ENCODE measurements at places on chromosomes 11 and 22. TPM values are rescaled to one million over a fixed set of nuclear protein-coding genes. Genes with fewer than 3 reads are reported as not detected.

DNA sequence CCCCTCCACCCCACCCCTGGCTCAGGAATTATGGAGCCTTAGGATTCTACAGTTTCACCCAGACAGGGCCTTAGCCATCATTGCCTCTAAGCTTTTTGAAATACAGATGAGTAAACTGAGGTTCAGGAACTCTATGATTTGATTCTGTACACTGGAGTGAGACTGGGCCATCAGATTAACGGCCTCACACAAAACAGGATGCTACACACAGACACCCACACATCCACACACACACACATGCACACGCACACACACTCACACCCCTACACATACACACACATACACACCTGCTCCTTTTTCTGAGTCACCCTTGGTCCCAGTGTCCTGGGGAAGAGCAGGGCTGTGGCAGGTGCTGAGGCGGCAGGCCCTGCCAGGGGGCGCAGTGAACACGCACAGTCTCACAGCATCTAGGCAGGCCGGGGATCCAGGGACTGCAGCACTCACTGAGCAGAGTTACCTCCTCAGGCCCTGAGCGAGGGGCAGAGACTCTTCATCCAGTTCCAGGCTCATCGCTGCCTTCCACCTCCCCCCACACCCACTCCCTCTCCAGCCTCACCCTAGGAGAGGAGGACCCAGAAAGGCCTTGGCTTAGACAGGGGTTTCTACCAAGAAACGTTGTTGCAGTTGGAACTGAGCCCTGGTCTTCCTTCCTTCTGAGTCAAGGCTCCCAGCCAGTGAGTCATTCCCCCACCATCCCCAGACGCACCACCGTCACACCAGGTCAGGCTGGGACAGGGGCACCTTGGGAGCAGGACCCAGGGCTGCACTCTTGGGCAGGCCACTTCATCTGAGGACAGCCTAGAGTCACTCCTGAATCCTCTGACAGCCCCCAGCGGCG lies 89.8 kb upstream of the PARVA start:
- H3K27me3 ChIP-seq = no peaks in the 10 kb centered on the region
- DNase-seq = no peak
- H3K36me3 ChIP-seq = no peaks in the 10 kb centered on the region

GRCh38 chr11:110529043-110529442 lies 99.3 kb downstream of the FDX1 start:
- no peaks in the 10 kb centered on the region for H3K27me3 ChIP-seq
- no peak for DNase-seq
- no peak overlapping the region for H3K27ac ChIP-seq
- no peaks in the 10 kb centered on the region for H3K36me3 ChIP-seq
- peaks cover 32% of the 10 kb centered on the region for H3K4me1 ChIP-seq

DNA sequence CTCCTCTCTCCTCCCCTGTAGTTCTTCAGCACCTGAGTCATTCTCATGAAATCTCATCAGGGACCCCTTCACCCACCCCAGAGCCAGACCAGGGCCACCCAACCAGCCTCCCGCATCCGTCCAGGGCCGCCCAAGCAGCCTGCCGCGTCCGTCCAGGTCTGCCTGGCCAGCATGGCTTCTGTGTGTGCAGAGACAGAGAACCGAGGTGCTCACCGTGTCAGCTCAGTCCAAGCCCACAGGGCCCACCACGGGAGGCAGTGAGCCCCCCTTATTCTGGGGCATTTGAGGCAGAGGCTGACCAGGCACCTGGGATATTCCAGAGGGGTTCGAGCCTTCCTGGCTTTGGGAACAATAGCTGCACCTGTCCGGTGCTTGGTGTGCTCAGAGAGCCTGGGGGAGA lies 1117.3 kb downstream of the BRD1 start:
- H3K4me1 ChIP-seq = no peaks in the 10 kb centered on the region
- no peaks in the 10 kb centered on the region for H3K36me3 ChIP-seq
- no peak for DNase-seq
- no peak overlapping the region for H3K4me3 ChIP-seq

GRCh38 chr22:40238425-40239344 lies 61.0 kb downstream of the TNRC6B start:
- peaks cover 43% of the 10 kb centered on the region for H3K4me1 ChIP-seq
- H3K36me3 ChIP-seq = peaks cover 12% of the 10 kb centered on the region
- no peak for DNase-seq
- no peaks in the 10 kb centered on the region for H3K27me3 ChIP-seq

- DNase-seq = no peak
- H3K36me3 ChIP-seq = no peaks in the 10 kb centered on the region
- no peak overlapping the region for H3K4me3 ChIP-seq
- H3K27me3 ChIP-seq = no peaks in the 10 kb centered on the region
- no peak overlapping the region for H3K27ac ChIP-seq
Measured at GRCh38 chr11:79671401-79671800, 230.6 kb upstream of the TENM4 start.

DNA sequence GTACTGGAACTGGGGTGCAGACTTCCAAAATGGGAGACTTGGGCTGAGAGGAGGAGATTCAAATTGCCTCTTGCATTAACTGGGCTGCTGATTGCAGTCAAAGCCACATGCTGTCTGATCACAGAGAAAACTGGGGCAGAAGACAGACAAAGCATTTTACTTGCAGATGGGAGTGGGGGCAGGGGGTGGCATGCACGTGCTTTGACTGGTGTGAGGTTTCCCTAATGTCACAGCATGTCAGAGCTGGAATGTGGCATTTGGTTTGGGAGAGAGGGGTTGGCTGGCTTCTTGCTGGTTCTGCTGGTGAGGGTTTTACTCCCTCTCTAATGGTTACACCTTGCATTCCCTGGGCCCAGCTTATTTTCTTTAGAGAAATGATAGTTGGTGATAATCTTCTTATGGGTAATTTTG lies 2.9 kb downstream of the TUB start:
- H3K27ac ChIP-seq = no peak overlapping the region
- no peak overlapping the region for H3K4me3 ChIP-seq
- H3K4me1 ChIP-seq = no peaks in the 10 kb centered on the region
- H3K36me3 ChIP-seq = no peaks in the 10 kb centered on the region
- DNase-seq = no peak

- H3K27me3 ChIP-seq = no peaks in the 10 kb centered on the region
- no peak overlapping the region for H3K4me3 ChIP-seq
- H3K4me1 ChIP-seq = no peaks in the 10 kb centered on the region
- H3K36me3 ChIP-seq = no peaks in the 10 kb centered on the region
Measured at GRCh38 chr22:46213052-46213451, 37.0 kb downstream of the CDPF1 start.

DNA sequence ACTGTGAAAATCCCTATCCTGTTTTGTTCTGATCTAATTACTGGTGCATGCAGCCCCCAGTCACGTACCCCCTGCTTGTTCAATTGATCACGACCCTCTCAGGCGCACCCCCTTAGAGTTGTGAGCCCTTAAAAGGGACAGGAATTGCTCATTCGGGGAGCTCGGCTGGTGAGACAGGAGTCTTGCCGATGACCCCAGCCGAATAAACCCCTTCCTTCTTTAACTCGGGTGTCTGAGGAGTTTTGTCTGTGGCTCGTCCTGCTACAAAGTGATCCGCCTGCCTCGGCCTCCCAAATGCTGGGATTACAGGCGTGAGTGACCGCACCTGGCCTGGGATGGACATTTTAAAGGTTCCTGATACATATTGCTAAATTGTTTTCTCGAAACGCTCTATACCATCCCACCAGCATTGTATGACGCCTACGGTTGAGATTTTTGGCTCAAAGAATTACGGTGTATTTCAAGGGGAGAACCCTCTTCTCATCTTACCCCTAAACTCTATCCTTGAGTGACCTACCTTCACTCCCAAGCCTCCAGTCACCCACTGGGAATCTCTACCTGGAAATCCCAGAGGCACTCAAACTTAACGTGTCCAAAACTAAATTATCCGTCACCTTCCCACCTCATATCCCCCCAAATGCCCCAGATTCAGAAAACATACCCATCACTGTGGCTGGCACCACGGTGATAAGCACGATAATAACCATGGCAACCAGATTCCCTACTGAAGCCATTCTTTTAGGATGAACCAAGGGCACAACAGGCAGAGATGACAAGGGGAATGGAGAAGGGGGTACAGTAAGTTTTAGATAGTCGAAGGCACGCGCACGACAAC lies 789 bp upstream of the POLA2 start:
- no peaks in the 10 kb centered on the region for H3K36me3 ChIP-seq
- H3K4me3 ChIP-seq = peak overlapping the region; percentile 88
- peaks cover 9% of the 10 kb centered on the region for H3K4me1 ChIP-seq
- H3K27ac ChIP-seq = peak overlapping the region; percentile 88
- no peak for DNase-seq

DNA sequence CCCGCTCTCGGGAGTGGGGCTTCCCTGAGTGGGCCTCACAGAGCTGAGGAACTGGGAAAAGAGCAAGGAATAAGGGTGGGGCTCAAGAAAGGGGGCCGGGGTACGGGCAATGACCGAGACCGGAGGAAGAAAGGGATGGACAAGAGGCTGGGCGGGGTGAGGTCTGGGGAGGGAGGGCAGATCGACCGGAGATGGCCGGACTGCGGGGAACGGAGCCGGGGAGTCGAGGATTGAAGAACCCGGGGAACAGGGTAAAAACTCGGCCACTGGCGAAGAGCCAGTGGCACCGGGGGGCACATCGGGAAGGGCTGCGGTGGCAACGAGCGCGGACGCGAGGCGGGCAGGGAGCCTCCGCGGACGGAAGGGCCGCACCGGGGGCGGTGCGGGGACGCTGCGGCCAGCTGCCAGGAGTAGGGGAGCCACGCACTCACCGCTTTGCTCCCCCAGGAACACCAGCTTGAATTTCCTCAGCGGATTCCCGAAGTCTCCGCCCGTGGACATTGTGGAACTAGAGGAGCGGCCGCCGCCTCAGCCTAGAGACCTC lies 667 bp downstream of the RAB6A start:
- H3K27me3 ChIP-seq = no peaks in the 10 kb centered on the region
- peak overlapping the region; percentile 89 for H3K27ac ChIP-seq
- DNase-seq = no peak
- peaks cover 15% of the 10 kb centered on the region for H3K4me1 ChIP-seq
- peak overlapping the region; percentile 87 for H3K4me3 ChIP-seq

DNA sequence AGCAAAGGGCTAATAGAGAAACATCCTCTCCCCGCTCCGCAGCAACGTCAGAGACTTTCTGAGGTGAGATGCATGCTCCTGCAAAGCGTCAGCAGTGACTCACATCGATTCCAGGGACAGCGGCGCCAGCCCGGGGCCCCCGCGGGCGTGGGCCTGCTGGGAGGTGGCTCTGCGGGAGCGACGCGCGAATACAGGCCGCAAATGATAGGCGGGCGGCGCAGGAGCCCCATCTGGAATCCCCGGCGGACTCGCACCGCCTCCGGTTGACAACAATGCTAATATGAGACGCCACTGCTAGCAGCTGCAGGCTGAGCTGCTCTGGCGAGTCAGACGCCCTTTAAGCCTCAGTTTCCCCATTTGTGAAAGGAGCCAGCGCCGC lies 557 bp downstream of the RANGAP1 start:
- peaks cover 3% of the 10 kb centered on the region for H3K36me3 ChIP-seq
- peak overlapping the region; percentile 93 for H3K4me3 ChIP-seq
- no peaks in the 10 kb centered on the region for H3K27me3 ChIP-seq
- H3K4me1 ChIP-seq = peaks cover 15% of the 10 kb centered on the region
- H3K27ac ChIP-seq = peak overlapping the region; percentile 99
- DNase-seq = peak; percentile 81

GRCh38 chr22:49521787-49522224 lies 305.9 kb downstream of the BRD1 start:
- no peaks in the 10 kb centered on the region for H3K36me3 ChIP-seq
- H3K27ac ChIP-seq = no peak overlapping the region
- no peaks in the 10 kb centered on the region for H3K4me1 ChIP-seq
- DNase-seq = no peak

DNA sequence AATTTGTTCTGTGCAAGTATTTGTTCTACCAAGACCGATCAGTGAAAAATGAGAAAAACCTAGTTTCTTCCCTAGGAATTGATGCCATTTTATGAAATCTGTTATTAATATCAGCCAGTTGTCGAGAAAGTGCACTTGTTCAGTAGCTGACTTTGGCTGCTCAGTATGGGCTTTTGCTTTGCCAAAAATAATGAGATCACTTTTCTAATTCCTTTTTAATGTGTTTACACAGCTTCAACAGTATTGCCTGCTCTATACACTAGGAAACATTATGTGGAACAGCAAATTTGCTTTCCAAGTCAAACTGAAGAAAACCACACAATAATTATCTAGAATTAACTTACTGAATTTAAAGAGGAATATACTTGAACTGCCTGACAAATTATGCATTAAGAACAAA lies 34.4 kb downstream of the SCUBE2 start:
- H3K4me1 ChIP-seq = no peaks in the 10 kb centered on the region
- H3K4me3 ChIP-seq = no peak overlapping the region
- H3K27ac ChIP-seq = no peak overlapping the region
- no peaks in the 10 kb centered on the region for H3K27me3 ChIP-seq

DNA sequence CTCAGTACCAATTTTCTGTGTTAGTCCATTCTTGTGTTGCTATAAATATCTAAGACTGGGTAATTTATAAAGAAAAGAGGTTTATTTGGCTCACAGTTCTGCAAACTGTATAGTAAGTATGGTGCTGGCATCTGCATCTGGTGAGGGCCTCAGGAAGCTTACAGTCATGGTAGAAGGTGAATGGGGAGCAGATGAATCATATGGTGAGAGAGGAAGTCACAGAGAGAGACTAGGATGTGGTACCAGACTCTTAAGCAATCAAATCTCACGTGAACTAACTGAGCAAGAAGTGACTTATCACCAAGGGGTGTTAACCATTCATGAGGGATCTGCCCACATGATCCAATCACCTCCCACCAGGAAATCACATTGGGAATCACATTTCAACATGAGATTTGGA lies 60.8 kb upstream of the ZBED5 start:
- H3K27ac ChIP-seq = no peak overlapping the region
- no peak for DNase-seq
- no peaks in the 10 kb centered on the region for H3K36me3 ChIP-seq
- H3K4me3 ChIP-seq = no peak overlapping the region
- no peaks in the 10 kb centered on the region for H3K4me1 ChIP-seq

GRCh38 chr11:125957618-125958332 lies 11.9 kb downstream of the VSIG10L2 start:
- DNase-seq = no peak
- H3K4me3 ChIP-seq = no peak overlapping the region
- H3K27ac ChIP-seq = no peak overlapping the region
- H3K36me3 ChIP-seq = no peaks in the 10 kb centered on the region

DNA sequence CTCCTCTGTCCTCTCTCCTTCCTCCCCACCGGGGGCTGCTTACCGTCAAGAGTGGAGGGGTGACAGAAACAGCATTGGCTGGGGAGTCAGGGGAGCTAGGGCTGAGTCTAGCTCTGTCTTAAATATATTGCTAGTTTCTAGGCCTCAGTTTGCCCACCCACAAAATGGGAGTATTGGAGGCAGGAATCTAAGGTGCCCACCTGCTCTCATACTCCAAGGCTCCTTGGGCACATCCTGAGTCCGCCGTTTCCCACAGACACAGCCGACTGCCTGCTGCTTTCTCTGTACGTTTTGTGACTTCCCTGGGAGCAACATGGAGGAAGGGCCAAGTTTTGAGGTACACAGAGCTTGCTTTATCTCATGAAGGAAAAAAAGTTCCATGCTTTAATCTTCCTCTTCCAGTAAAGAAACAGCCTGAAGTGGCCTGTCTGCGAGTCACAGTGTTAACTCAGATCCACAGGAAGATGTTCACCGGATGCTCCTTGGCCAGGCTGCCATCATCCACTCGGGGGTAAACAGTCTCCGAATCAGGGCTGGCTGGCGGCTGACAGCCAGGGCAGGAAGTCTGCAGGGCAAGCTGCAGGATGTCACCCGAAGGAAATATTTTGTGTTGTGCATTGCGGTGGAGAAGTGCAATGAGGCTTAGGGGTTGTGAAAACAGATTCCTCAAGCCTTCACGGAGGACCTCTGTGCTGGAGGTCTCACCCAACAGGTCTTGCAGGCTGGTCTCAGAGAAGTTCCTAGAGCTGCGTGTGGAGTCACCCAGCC lies 11.0 kb upstream of the CERK start:
- peaks cover 29% of the 10 kb centered on the region for H3K4me1 ChIP-seq

PRSS23 gene
- total RNA-seq = 0.24 TPM

MAFF gene
- 72.6 TPM for total RNA-seq

CD3D gene
- total RNA-seq = 542 TPM

OR8I2 gene
- total RNA-seq = not detected

TEX54 gene
- not detected for total RNA-seq

CREBZF gene
- 59.7 TPM for total RNA-seq

RASSF10 gene
- total RNA-seq = not detected
